Breast epithelium (tissue), 4 donors: ENCODE measurements at places on chromosomes 11 and 22. TPM values are rescaled to one million over a fixed set of nuclear protein-coding genes. Genes with fewer than 3 reads are reported as not detected.

MRGPRF gene
- 12.9 TPM for total RNA-seq

OR11H1 gene
- not detected for total RNA-seq

C11orf97 gene
- not detected for total RNA-seq

CPT1A gene
- 30.4 TPM for total RNA-seq

C22orf42 gene
- not detected for total RNA-seq

DENND6B gene
- total RNA-seq, result 1.8 TPM
